ENCODE measurements at places on chromosomes 13 and 19.

GRCh38 chr13:108200781-108201398, 14.4 kb downstream of the LIG4 start:
- DNase-seq, result no peak

DNA sequence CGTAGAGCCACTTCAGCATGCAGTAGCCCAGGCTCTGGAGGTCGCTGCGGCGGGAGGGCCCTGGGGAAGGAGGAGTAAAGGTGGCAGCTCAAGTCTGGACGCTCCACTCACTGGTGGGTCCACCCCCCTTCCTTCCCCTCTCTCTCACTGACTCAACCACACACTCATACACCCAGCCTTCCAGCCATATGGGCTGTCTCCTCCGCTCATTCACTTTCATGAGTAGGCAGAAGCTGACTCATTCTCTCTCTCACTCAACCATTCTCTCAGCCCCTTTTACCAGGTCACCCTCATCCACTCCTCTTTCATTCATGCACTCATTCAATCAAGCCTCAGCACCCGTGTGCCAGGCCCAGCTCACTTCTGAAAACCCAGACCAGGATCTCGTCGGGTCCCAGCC, 27.5 kb upstream of the SIGLEC11 start:
- no peak for DNase-seq

GRCh38 chr19:52198678-52199077, 8.8 kb downstream of the PPP2R1A start:
- no peak for DNase-seq

DNA sequence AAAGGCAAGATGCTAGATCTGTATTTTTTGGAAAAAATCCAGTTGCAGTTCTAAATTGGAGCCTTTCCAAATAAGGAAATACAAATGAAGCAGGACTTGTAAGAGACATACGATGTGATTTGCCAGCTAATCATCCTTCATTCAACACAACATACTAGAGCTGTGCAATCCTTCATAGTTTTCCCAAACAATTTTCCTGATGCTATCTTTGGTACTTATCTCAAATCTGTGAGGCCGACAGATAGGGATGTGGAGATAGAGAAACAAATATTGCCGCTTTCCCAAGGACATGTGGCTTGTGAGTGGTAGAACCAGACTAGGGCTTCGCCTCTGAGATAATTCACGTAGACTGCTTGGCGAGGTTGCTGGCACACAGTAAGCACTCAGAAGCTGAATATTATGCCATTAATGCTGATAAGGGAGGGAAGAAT, 176.6 kb downstream of the LMO7 start:
- no peak for DNase-seq

DNA sequence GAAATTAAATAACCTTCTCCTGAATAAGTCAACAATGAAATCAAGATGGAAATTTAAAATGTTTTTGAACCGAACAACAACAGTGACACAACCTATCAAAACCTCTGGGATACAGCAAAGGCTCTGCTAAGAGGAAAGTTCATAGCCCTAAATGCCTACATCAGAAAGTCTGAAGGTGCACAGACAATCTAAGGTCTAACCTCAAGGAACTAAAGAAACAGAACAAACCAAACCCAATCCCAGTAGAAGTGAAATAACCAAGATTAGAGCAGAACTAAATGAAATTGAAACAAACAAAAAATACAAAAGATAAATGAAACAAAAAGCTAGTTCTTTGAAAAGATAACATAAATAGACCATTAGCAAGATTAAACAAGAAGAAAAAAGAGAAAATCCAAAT, 9.0 kb downstream of the UGGT2 start:
- no peak for DNase-seq

DNA sequence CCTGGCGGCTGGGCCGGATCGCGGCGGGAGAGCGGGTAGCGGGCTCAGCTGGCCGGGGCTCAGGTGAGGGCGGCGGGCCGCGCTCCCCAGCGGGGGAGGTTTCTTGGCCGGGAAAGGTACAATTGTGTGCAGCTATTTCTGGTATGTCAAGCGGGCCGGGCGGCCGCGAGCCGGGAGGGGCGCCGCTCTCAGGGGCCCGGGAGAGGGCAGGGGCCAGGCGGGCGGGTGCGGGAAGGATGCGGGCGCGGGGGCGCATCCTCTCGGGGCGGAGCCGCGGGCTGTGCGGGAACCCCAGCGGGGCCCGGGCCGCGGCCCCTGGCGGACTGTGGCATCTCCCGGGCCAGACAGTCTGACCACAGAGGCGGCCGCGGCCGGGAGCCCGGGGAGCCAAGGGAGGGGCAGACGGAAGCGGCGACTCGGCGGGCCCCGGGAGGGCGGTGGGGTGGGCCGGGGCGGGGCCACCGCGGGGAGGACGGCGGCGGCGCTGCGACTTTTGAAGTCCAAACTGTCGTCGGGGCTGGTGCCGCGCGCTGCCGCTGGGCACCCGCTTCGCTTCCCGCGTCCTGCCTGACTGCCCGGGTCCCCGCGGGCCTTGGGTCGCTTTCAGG, at the start of gene LMO7:
LMO7 (plus strand) TSS at position 503 of the 608 bp plus-strand sequence. CDS start 328 bp downstream, outside the sequence.
- no peak for DNase-seq

DNA sequence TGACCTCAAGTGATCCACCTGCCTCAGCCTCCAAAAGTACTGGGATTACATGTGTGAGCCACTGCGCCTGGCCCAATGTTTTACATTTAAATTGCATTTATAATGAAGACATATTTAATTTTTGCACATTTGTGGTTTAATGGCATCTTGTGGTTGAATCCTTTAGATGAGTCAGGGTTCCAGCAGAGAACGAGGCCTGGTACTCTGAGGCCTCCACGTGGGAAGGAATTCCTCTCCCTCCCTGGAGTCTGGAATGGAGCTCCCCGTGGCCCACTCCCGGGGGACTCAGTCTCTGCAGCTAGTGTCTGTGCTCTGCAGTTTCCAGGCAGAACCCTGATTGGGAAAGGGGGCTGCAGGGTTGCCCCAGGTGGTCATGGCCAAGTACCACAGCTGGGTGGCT, 24.2 kb downstream of the ZFR2 start:
- no peak for DNase-seq

DNA sequence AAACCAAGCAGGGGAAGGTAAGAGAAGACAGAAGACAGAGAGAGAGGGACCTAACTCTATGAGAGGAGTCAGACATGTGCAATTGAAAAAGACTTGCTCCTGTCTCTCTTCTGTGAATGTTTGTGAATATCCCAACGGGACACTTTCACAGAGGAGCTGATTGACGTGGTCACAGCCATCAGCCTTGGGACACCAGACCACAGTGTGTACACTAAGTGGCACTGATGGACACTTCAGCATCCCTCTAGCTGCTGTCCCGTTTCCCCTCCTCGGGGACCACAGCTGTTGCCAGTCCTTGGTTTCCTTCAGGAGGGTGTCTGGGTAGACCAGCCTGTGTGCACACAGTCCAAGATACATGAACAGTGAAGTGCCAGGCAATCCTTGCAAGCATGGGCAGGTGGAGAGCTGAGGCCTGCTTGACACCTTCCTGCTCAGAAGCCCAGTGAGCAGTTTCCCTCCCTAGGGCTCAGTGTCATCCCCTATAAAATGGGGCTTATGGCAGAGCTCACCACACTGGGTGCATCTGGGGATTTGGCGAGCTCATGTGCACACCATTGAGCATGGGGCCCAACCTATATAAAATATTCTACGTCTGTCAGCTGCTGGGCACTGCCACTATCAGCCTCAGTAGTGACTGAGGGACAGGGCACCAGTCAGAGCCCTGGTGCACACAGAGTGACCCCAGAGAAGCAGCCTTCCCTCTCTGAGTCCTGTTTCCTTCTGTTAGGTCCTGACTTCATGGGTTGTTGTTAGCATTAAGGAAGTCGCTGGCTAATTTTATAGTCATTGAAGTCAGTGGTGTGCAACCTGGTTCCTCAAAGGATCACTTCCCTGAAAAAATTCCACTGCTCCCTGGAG, 4.3 kb upstream of the USF2 start:
- no peak for DNase-seq

DNA sequence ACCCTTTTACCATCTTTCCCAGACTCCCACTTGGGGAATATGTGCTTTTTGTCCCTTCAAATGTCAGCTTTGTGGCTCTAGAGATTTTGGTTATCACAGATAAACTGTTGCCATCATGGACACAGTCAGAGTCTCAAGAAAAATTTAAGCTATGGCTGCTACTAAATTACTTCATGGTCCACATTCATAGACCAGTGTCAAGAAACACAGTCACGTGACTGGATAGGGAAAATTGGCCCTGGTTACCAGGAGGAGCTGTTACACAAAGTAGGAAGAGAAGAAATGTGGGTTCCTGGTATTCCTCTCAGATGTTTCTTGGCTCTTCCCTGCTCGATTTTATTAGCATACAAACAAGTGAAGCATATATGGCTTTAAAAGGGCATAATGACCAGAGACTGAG, 348.9 kb downstream of the NDFIP2 start:
- no peak for DNase-seq

- DNase-seq, result no peak
Measured at GRCh38 chr19:17873786-17874757, 2.3 kb downstream of the SLC5A5 start.

- DNase-seq, result no peak
Measured at GRCh38 chr13:61036715-61037114, 378.9 kb downstream of the PCDH20 start.

DNA sequence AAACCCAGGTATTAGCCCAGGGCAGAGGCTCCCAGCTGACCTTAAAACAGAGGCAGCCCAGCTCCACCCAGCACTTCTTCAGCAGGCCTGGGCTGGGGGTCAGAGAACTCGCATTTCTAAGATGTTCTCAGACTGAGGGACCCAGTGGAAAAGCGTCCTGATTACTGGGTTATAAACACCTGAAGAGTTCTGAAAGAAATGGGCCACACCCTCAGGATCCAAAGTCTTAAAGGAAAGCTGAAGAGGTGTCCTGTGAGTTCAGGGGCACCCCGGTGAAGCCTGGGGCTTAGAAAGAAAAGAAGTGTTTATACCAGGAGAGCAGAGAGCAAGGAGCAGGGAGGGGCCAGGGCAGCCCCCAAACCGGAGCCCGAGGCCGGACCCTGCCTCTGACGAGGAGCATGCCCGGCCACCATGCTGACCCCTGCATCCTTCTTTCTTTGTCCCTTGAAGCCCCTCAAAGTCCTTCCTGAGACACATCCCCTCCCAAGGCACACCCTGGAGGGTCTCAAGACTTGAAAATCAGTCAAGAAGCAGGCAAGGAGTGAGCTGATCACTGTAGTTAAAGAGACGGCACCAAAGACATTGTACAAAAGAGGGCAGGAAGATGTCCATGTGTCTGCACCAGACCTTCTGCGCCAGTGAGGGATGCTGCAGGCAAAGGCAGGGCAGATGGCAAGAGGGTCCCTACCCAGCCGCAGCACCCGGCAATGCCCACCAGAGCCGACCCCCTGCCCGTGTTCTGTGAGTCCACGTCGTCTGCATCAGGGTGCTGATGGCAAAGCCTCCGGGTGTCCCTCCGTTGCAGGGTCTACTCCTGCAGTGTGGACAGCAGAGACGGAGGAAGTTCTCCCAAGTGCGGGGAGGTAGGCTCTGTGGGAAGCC, 10.6 kb upstream of the RAB20 start:
- no peak for DNase-seq

DNA sequence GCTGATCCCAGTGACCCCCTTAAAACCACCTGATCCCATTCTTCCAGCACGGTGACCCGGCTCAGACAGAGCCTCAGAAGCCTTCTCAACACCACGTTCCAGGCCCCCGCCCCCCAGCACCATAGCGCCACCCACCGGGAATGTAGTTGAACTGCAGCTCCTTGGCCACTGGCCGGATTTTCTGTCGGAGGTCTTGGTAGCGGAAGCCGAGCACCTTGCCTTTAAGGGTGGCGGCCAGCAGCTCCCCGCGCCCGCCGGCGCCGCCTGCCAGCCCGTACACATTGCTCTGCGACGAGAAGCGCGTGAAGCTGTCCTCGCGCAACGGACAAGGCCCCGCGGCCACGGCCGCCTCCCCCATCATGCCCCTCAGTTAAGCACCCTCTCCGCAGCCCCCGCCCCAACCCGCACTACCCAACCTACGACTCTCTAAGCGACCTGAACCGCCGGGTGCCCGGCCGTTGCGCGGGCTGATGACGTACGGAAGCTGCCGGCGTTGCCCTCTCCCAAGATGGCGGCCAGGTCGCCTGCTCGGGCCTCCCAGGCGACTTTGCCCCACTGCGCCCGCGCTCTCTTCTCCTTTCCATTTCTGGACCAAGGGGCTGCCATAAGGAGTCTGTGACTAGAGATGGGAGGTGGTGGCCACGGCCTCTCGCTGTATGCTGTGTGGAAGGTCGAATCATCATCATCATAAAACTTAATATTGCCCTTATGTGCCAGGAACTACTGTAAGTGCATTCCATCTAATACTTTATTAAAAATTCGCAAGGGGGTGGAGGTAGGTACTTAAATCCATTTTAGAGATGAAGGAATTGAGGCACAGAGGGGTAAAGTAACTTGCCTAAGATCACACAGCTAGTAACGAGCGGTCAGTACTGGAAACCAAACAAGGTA, at the start of gene KPTN:
KPTN (minus strand) TSS at position 420 of the 891 bp plus-strand sequence; CDS start at position 361, 59 bp downstream.
- DNase-seq, result peak; percentile 86

DNA sequence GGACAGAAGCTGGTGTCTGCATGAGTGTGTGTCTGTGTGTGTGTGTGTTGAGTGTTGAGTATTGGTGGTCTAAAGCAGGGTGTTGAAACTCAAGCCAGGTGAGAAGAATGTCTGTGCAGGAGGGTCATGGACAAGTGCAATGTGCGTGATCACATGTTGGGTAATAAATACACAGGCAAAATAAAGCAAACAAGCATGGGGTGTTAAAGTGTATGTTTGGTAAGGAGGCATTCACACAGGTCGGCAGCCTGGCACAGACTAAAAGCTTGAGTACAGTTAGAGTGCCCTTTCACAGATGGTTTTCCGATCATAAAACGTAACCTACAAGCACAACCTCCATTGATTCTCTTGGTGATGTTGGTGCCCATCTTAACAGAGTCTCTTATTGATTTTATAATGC, 476.9 kb upstream of the KLHL1 start:
- DNase-seq, result no peak

GRCh38 chr13:98416408-98416807, 160.5 kb downstream of the STK24 start:
- DNase-seq, result no peak

DNA sequence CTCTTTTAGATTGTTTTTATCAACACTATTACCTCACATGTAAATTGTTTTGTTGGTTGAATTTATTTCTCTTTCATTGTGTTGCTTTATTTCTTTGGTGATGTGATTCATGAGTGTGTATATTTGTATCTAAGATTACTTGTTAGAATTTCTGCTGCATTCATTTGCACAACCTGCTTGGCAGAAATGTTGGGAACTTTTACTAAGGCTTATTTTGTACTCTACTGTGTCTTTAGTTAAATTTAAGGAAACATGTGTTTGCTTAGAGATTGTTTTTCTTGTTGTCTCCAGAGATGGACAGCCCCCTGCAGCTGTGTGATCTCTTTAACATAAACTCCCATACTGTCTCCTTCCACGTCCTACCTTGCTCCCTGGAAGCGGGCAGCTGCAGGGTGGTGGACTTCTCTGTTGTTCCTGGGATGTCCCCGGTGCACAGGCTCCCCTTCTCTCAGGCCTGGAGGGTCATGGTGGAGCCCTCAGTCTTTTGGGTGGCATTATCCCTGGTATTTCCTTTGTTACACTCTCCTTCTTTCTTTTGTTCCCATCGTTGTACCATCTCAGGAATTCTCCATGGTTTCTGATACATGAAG, 212.0 kb upstream of the SPRY2 start:
- no peak for DNase-seq

GRCh38 chr19:32339988-32340874, 5.2 kb upstream of the ZNF507 start:
- no peak for DNase-seq

- DNase-seq, result no peak
Measured at GRCh38 chr13:63011996-63012395, 1596.3 kb upstream of the PCDH20 start.

Data from NK-92 treated with Interleukin-12 subunit alpha and Interleukin-12 subunit beta, amount 100 ng/mL, for 24 hours (cell line).